ENCODE measurements at places on chromosomes 2 and 18.
A peak's percentile ranks its signal among the peaks of the same experiment; 100 is the strongest.

DNA sequence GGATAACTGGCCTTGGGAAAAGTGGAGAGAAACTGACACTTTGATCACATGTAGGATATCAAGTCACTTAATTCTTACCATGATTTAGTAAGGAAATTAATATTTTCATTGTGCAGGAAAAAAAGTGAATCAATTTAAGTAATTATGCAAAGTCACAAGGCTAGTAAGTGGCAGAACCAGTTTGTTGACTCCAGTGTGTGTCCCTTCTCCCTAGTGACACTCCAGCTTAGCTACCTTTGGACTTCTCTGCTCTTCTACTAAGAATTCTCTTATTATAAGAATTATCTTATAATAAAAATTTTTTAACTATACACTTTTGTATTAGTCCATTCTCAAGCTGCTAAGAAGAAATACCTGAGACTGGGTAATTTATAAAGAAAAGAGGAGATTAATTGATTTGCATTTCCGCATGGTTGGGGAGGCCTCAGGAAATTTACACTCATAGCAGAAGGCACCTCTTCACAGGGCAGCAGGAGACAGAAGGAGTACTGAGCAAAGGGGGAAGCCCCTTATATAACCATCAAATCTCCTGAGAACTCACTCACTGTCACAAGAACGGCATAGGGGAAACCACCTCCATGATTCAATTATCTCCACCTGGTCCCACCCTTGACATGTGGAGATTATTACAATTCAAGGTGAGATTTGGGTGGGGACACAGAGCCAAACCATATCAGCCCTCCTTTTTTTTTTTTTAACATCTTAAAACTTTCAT is 13.6 kb downstream of the COL4A4 start:
- DNase-seq: no peak

- DNase-seq: no peak
Observed at GRCh38 chr2:99881901-99882591, 260.3 kb downstream of the AFF3 start.

DNA sequence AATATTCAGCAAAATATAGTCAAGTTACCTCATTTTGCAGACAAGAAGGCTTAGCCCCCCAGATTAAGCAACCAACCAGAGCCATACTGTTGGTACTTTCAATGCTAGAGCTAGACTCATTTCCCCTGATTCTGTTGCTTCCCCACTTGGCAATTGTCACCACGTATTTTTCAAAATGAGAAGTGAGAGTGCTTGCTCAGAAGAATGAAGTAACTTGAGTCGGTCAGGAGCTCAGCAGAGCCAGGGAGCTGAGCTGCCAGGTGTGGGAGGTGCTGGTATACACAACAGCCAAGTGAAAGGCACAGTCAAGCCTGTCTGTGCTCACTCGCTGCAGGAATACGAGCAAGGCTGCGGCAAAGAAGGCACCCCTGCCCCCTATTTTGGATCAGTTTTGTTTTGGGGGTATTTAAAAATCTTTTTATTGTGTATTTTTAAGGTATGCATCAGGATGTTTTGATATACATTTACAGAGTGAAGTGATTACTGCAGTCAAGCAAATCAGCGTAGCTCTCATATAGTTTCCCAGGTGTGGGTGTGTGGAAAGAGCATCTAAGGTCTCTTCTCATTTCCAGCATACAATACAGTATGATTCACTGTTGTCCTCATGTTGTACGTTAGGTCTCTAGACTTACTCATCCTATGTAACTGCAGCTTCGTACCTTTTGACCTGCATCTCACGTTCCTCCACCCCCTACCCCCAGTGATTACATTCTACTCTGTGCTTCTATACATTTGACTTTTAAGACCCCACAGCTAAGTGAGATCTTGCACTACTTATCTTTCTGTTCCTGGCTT is 62.4 kb downstream of the MRPS9 start:
- DNase-seq: no peak

GRCh38 chr18:23107718-23108117 is 27.6 kb upstream of the CABLES1 start:
- no peak for DNase-seq

DNA sequence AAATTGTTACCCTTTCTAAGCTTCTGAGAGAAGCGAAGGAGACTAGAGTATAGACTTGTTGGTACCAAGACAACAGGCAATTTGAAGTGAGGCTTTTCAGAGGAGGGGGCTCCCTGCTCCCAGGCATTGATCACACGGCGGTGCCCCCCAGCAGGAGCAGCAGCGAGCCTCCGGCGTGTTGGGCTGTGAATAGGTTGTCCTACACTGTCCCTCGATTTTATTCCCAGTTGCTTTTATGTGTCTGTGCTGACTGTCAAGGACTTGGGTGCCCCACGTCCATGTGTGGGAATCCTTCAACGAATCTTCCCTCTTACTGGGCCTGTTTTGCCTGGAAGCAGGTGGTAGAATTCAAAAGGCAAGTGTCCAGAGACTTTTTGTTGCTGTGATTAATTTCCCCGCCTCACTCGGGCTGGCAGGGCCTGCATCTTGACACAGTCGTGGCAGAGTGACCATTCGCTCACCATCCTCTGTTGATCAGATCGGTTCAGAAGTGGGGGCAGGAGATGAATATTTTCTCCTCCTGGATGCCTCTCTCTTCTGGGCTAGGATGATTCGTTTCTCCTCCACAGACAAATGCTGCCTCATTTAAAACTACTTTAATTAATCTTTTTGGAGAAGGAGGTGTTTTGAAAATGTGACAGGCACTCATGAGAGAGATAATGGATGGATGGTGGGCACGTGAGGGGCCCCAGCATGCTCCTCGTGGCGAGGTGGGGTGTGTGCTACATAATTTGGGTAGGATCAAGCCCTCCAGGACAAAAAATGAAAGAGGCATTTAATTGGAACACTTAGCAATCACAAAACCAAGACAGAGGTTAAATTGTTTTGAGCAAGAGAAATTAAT is 77.6 kb downstream of the SMIM21 start:
- DNase-seq: no peak

- no peak for DNase-seq
Observed at GRCh38 chr2:105798595-105798994, 53.9 kb downstream of the NCK2 start.

DNA sequence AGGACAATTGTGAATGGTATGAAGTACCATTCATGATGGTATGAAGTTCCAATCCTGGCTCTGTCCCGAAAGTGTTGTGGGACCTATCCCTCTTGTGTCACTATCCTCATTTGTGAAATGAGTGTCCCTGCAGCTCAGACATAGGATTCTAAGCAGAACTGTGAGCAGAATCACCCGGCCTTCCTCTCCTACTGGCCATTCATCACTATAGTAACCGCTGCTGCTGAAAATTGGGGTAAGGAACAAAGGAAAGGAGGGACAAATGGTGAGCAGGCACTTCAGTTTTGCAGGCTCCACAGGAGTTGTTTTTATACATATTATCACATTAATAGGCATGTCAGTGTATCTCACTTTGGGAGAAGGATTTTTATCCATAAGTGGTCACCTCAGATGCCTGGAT is 27.4 kb downstream of the SMYD1 start:
- DNase-seq: no peak

GRCh38 chr2:96816127-96816835 is at the start of gene CNNM3:
Gene CNNM3, plus strand, starts transcription at chr2:96816268. Its CDS starts 10 bp downstream, at chr2:96816278.
- DNase-seq: peak; percentile 91

DNA sequence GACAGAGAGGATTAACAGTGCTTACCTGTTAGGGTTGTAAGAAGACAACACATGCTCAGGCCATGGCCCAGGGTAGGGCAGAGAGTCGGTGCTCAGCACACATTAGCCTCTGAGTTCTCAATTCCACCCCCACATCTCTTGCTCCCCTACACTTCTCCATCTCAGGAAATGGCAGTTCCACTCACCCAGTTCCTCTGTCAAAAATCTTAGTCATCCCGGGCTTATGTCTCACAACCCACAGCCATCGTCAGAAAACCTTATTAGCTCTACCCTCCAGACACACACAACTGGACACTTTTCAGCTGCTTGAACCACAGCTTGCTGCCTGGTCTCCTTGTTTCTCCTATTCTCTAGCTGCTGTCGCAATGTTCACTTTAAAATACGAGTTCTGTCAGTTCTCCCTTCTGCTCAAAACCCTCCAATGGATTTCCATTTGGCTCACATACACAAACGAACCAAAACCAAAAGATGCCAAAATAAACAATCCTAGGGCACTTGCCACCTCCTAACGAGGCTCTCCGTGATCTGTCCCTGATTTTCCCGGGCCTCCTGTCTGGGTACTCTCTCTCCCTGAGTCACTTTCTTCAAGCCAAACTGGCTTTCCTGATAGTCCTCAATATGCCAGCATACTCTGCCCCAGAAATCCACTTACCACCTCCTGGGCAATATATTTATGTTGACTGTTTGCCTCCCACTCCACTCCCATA is 89.7 kb downstream of the KCTD1 start:
- DNase-seq: no peak

DNA sequence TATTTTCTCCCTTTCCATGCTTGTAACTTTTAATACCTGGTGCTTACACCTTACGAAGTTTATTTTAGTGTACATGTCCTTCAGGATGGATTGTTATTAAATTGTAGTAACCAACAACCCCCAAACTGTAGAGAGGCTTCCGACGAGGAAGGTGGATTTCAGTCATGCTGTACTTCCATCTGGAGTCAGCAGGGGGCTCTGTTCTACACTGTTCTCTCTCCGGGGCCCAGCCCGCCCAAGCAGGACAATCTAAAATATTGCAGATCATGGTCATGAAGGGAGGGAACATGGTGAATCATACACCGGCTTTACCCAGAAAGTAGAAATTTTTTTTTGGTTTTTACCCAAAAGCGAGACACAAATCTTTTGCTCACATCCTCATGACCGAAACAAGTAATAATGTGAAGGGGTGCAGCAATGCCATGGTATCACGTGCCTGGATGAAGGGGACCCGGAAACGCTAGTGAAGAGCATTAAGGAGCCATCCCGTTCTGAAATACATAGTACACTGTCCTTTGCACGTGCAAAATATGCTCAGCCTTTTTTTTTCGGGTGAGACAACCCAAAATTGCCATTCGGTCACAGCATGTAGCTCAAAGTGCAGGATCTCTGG is 884.8 kb downstream of the EPHA4 start:
- peak; percentile 29 for DNase-seq

GRCh38 chr2:25521665-25522387 is 151.6 kb downstream of the DTNB start:
- DNase-seq: no peak

GRCh38 chr2:222284466-222284865 is 14.3 kb downstream of the PAX3 start:
- no peak for DNase-seq

DNA sequence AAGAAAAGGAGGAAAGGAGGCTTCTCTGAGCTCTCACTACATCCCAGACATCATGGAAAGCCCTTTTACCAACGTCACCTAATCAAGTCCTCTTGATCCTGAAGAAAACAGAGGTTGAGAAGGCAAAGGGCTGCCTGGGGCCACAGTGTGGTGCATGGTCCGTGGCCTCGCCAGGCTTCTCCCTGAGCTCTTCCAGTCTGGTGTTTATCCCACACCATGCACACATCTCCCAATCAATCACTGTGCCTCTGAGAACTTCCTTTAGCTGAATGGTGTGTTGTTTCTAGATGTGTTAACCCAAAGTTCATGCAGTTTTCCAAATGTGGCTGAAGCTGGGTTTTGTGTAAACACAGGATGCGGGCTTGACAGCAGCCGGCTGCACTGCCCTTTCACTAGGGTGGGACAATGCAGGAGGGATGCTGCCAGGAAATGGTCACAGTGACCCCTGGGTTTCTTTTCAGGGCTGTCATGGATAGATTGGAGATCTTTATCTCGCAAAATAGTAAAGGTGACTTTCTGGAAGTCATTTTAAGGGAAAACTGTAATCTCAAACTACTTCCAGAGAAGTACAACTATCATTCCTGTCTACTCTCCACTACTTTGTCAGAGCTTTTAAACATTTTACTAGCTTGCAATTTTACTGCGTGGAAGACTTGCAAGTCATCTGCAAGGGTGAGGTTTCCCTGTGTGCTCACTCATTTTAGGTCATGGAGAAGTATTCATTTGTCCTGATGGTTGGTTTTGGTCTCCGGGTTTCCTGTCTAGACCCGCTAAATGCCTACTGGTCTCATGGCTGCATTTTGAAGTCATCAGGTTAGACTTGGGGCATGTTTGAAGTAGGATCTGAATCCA is 54.6 kb downstream of the IL1R2 start:
- no peak for DNase-seq

DNA sequence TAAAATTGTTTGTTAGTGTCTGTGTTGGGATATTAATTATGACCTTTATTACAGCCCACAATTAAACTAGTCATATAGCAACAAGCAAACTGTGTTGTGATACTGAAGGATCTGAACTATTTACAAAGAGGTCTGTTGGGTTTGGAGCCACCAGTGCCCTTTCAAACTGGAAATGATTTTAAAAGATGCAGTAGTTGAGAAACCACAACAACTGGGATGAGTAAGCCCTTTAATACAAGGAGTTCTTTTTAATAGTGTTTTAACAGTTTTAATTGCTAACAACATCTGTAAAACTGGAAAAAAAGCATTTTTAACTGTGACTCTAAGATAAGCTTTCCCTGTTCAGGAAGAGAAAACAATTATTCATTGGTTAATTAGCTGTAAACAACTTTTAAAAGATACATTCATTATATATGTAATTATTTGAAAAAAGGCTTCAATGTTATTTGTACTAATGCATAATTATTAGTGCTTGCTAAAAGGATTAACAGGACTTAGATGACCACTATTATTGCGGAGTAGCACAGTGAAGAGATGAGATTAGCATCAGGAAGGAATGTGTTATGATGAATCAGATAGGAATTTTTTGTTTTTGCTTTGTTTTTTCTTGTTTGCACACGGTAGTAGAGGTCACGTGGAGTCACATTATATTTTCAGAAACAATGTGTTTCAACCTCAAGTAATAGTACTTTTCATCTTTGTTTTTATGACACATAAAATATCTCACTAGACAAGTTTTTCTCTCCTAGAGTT is 392.7 kb upstream of the FANCL start:
- no peak for DNase-seq

DNA sequence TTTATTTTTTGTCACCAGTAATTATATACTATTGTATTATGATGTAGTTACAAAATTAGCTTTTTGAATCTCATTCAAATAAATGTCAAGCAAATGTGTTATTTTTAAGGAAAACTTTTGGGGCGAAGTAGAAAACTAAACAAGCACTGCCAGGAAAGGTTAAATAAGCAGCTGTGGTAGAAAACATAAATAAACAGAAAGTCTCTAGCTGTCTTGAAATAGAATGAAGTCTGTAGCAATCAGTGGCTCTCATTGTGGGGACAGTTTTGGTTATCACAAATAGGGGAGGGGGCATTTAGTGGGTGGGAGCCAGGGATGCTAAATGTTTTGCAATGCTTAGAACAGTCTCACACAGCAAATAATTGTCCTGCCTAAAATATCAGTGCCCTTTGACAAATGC is 3.4 kb downstream of the INSIG2 start:
- DNase-seq: no peak

DNA sequence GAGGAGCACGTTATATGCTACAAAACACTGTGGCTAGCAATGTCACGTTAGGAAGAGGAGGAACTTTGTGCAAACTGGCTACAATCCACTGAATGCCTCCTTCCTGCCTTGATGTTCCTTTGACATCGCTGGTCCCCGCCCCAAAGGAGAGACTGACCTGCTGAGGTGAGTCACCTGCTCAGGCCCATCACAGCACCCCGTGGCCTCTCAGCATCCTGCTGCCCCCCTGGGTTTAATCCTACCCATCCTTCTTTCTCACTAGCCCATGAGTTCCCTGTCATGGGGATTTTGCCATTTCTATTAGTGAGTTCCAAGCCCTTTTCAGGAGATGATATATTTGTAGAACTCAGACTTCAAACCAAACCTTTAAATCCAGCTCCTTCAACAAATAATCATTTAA is 16.2 kb downstream of the DLGAP1 start:
- no peak for DNase-seq

- DNase-seq: no peak
Observed at GRCh38 chr18:39698436-39698835, 2132.8 kb upstream of the CELF4 start.

- no peak for DNase-seq
Observed at GRCh38 chr2:104781151-104781550, 72.8 kb upstream of the POU3F3 start.

Data from activated naive CD4-positive, alpha-beta T cell (primary cell).